ENCODE measurements at places on chromosomes 7 and 10. TPM values are rescaled to one million over a fixed set of nuclear protein-coding genes. Genes with fewer than 3 reads are reported as not detected.
A peak's percentile ranks its signal among the peaks of the same experiment; 100 is the strongest.

- no peak overlapping the region for H3K4me3 ChIP-seq
- no peaks in the 10 kb centered on the region for H3K27me3 ChIP-seq
- no peak overlapping the region for H3K27ac ChIP-seq
- no peaks in the 10 kb centered on the region for H3K36me3 ChIP-seq
- no peaks in the 10 kb centered on the region for H3K4me1 ChIP-seq
- DNase-seq: no peak
Observed at GRCh38 chr10:50937230-50937907, 51.9 kb upstream of the A1CF start.

GRCh38 chr7:45086331-45087065 lies 2.3 kb downstream of the NACAD start:
- H3K27ac ChIP-seq: no peak overlapping the region
- no peak for DNase-seq
- H3K36me3 ChIP-seq: no peaks in the 10 kb centered on the region

GRCh38 chr7:159238541-159238940 lies 93.9 kb upstream of the VIPR2 start:
- no peaks in the 10 kb centered on the region for H3K4me1 ChIP-seq
- no peak for DNase-seq
- H3K4me3 ChIP-seq: no peak overlapping the region
- no peak overlapping the region for H3K27ac ChIP-seq

DNA sequence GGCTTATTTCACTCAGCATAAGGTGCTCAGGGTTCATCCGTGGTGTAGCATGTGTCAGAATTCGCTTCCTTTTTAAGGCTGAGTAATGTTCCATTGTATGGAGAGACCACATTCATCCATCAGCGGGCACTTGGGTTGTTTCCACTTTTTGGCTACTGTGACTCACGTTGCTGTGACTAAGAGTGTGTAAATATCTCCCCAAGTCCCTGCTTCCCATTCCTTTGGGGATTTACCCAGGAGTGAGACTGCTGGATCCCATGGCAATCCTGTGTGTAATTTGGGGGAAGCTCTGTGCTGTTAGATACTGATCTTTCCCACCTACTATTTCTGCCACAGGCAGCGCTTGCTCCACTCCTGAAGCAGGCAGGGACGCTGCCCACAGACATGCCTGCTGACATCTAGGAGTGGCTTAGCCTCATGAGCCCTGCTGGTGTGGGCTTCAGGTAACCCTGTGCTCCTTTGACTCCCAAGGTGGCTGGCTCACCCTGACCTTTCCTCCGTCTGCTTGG lies 346.0 kb downstream of the FRMD4A start:
- H3K36me3 ChIP-seq: no peaks in the 10 kb centered on the region
- no peaks in the 10 kb centered on the region for H3K4me1 ChIP-seq
- no peaks in the 10 kb centered on the region for H3K27me3 ChIP-seq
- no peak overlapping the region for H3K4me3 ChIP-seq

DNA sequence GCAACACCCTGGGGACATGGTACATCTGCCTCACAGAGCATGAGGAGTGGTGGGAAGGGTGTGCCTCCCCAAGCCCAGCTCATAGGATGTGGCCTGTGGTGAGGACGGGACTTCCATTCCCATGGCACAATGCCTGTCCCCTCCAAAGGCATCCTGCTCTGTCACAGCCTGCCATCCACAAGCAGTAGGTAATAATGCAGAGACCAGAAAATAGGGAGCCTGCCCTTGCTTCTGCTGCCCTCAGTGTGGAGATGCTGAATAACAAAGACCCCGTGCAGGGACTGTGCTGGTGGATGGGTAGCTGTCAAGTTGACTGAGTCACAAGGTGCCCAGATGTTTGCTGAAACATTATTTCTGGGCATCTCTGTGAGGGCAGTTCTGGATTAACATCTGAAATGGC lies 199.9 kb upstream of the GRB10 start:
- H3K4me3 ChIP-seq: no peak overlapping the region
- no peak overlapping the region for H3K27ac ChIP-seq
- no peaks in the 10 kb centered on the region for H3K4me1 ChIP-seq
- no peak for DNase-seq
- H3K27me3 ChIP-seq: no peaks in the 10 kb centered on the region

GRCh38 chr10:123045961-123046731 lies 37.3 kb downstream of the ACADSB start:
- H3K27me3 ChIP-seq: no peaks in the 10 kb centered on the region
- H3K4me1 ChIP-seq: no peaks in the 10 kb centered on the region
- H3K27ac ChIP-seq: no peak overlapping the region
- DNase-seq: no peak

- DNase-seq: no peak
- no peaks in the 10 kb centered on the region for H3K4me1 ChIP-seq
- no peaks in the 10 kb centered on the region for H3K27me3 ChIP-seq
- H3K4me3 ChIP-seq: no peak overlapping the region
- H3K36me3 ChIP-seq: no peaks in the 10 kb centered on the region
Observed at GRCh38 chr7:2811476-2812113, 32.5 kb downstream of the GNA12 start.

DNA sequence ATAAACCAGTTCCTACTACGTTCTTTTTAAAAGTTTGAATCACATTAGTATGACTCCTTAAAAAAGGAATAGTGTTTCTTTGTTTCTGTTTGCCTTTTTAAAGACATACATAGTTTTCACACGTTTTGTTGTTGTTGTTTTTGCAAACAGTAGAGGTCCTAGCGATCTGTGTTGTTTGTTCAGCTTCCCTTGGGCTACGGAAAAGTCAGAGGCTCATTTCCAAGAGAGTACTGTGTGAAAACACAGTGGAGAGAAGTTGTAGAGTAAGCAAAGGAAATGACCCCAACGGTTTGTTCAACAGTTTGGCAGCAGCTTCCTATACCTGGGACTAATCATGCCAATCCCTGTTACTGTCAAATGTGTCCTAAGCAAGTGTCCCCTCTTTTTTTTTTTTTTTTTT lies 87.1 kb upstream of the STEAP1 start:
- no peaks in the 10 kb centered on the region for H3K27me3 ChIP-seq
- no peak overlapping the region for H3K4me3 ChIP-seq
- no peak overlapping the region for H3K27ac ChIP-seq
- no peaks in the 10 kb centered on the region for H3K4me1 ChIP-seq

- H3K4me1 ChIP-seq: no peaks in the 10 kb centered on the region
- H3K4me3 ChIP-seq: no peak overlapping the region
- H3K27ac ChIP-seq: no peak overlapping the region
- no peaks in the 10 kb centered on the region for H3K36me3 ChIP-seq
Observed at GRCh38 chr10:87979847-87980246, 116.4 kb downstream of the PTEN start.

- no peak for DNase-seq
- no peaks in the 10 kb centered on the region for H3K27me3 ChIP-seq
- H3K27ac ChIP-seq: no peak overlapping the region
- no peaks in the 10 kb centered on the region for H3K4me1 ChIP-seq
- H3K36me3 ChIP-seq: no peaks in the 10 kb centered on the region
Observed at GRCh38 chr7:70353946-70354335, 755.7 kb downstream of the AUTS2 start.

- H3K27me3 ChIP-seq: no peaks in the 10 kb centered on the region
- H3K27ac ChIP-seq: no peak overlapping the region
- no peak overlapping the region for H3K4me3 ChIP-seq
- H3K4me1 ChIP-seq: no peaks in the 10 kb centered on the region
- no peak for DNase-seq
Observed at GRCh38 chr10:107579970-107580369, 415.5 kb upstream of the SORCS1 start.

DNA sequence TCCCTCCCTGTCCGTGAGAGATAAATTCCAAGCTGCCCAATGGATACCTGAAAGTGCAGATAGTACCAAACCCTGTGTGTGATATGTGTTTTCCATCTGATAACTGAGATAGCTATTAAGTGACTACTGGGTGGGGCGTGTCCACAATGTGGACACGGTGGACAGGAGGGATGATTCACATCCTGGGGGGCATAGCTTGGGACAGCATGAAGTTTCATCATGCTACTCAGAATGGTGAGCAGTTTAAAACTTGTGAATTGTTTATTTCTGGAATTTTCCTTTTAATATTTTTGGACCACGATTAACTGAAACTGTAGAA lies 158.6 kb downstream of the CREB5 start:
- DNase-seq: no peak
- no peaks in the 10 kb centered on the region for H3K27me3 ChIP-seq
- no peak overlapping the region for H3K27ac ChIP-seq
- no peak overlapping the region for H3K4me3 ChIP-seq
- H3K36me3 ChIP-seq: no peaks in the 10 kb centered on the region

- no peaks in the 10 kb centered on the region for H3K36me3 ChIP-seq
- peaks cover 30% of the 10 kb centered on the region for H3K4me1 ChIP-seq
- peak overlapping the region; percentile 79 for H3K4me3 ChIP-seq
- peak overlapping the region; percentile 87 for H3K27ac ChIP-seq
- no peak for DNase-seq
Observed at GRCh38 chr7:123749537-123749857, 694 bp upstream of the WASL start.

DNA sequence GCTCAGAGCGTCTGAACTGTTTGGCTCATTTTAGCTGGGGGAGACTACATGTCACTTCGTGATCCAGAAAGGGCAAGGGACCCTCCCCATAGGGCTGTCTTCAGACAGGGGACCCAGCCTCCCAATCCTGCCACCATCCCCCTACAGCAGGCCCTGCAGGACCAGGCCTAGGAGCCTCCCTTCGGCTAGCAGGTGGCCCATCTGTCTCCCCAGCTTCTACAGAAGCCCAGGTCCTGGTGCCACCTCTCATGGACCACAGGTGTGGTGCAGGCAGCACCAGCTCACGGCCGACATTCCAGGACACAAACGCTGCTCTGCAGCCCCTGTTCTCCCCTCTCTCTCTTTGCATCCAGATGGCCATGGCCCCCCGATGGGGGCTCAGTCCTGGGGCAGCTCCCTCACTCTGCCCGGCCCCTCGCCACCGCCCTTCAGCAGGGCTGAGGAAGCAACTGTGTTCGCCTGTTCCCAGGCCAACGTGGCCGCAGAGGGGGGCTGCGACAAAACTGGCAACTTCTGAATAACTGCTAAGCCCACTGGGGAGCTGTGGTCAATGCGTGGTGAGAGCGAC lies 10.3 kb downstream of the TECPR1 start:
- no peak for DNase-seq
- no peak overlapping the region for H3K4me3 ChIP-seq
- H3K27me3 ChIP-seq: no peaks in the 10 kb centered on the region
- H3K36me3 ChIP-seq: peaks cover 17% of the 10 kb centered on the region
- H3K27ac ChIP-seq: no peak overlapping the region

DNA sequence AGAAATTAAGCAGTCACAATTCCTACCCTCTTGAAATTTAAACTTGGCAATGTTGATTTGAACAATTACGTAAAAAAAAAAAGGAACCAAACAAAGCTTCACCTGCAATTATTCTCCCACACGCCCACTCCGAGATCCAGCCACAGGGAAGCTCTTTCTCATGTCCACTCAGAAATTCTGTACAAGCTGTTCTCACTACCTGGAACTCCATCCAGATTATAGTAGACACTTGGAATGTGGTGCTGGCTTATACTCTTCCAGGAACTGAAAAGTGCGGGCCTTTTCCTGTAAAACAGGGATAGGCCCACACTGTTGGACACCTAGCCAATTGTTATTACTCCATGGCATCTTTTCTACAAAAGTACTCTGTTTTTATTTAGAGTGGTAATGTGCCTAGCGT lies 20.3 kb upstream of the TOMM7 start:
- DNase-seq: no peak
- H3K27me3 ChIP-seq: no peaks in the 10 kb centered on the region
- H3K27ac ChIP-seq: no peak overlapping the region

DNA sequence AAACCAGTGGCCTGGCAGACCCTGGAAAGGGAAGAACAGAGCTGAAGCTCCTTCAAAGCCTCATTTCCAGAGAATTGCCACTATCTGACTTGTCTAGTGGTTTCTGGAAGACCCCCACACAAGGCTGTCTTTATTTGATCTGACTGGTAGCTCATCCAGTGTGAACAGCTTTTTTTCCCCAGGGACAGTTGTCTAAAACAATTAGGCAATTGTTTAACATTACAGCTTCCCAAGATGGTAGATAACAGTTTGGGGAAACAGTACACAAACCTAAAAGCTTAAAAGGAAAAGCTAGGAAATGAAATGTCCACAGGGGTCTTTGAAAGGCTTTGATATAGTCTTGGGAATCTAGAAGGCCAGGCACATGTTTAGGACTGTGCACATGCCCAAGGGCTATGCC lies 203.4 kb upstream of the CTBP2 start:
- no peaks in the 10 kb centered on the region for H3K36me3 ChIP-seq
- H3K4me1 ChIP-seq: no peaks in the 10 kb centered on the region
- no peaks in the 10 kb centered on the region for H3K27me3 ChIP-seq
- DNase-seq: no peak

GRCh38 chr7:63073736-63074135 lies 924.9 kb upstream of the ZNF722 start:
- no peaks in the 10 kb centered on the region for H3K36me3 ChIP-seq
- H3K4me3 ChIP-seq: no peak overlapping the region
- H3K27ac ChIP-seq: no peak overlapping the region
- no peak for DNase-seq
- H3K27me3 ChIP-seq: no peaks in the 10 kb centered on the region

DNA sequence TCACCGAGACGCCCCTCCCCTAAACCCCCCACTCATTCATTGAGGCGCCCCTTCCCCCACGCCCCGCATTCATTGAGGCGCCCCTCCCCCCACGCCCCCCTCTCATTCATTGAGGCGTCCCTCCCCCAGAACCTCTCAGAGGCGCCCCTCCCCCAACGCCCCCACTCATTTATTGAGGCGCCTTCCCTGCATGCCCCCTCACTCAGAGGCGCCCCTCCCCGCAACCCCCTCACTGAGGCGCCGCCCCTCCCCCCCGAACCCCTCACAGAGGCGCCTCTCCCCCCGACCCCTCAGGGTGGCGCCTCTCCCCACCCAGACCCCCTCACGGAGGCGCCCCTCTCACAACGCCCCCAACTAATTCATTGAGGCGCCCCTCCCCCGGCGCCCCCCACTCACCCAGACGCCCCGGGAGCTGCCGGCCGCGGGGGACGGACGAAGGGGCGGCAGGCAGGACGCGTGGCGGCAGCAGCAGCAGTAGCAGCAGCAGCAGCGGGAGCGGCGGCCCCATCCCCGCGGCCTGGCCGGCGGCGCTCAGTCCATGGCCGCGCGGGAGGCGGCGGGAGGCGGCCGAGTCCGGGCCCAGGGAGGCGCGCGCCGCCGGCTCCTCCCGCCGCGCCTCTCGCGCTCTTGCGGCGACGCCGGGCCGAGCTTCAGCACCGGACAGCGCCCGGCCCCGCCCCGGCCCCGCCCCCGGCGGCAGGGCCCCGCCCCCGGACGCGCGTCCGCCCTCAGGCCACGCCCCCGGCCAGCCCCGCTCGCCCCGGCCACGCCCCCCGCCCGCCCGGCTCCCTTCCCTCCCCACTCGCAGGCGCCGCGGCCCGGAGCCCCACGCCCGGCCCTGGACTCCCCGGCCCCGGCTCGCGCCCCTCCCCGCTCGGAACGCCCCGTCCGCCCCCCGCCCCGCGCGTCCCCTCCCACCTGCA lies at the start of gene PTPRN2:
Gene PTPRN2, minus strand, starts transcription at position 662 of the 923 bp plus-strand sequence.
- H3K27ac ChIP-seq: no peak within 1 kb of the TSS
- peak; percentile 59 for DNase-seq
- peaks cover 37% of the 10 kb centered on the region for H3K27me3 ChIP-seq
- no peak within 1 kb of the TSS for H3K4me3 ChIP-seq

GRCh38 chr7:155832581-155832981 lies 20.3 kb upstream of the SHH start:
- no peaks in the 10 kb centered on the region for H3K4me1 ChIP-seq
- H3K36me3 ChIP-seq: no peaks in the 10 kb centered on the region
- H3K4me3 ChIP-seq: no peak overlapping the region
- DNase-seq: no peak
- no peaks in the 10 kb centered on the region for H3K27me3 ChIP-seq

The SPDYE16 gene
- total RNA-seq: 0.42 TPM

The EPHA1 gene
- 2.8 TPM for total RNA-seq

The GIMAP7 gene
- 47.3 TPM for total RNA-seq

The SPOCK2 gene
- 63.0 TPM for total RNA-seq

The DPP6 gene
- total RNA-seq: not detected

The NACAD gene
- 1.3 TPM for total RNA-seq

The FANK1 gene
- total RNA-seq: 0.44 TPM

The HSPA12A gene
- total RNA-seq: 0.07 TPM

The FGL2 gene
- total RNA-seq: 3.1 TPM

The C7orf57 gene
- 0.66 TPM for total RNA-seq

The PLXNA4 gene
- total RNA-seq: not detected

The TRIM4 gene
- total RNA-seq: 31.0 TPM
